ENCODE measurements at places on chromosomes 6 and 20.

DNA sequence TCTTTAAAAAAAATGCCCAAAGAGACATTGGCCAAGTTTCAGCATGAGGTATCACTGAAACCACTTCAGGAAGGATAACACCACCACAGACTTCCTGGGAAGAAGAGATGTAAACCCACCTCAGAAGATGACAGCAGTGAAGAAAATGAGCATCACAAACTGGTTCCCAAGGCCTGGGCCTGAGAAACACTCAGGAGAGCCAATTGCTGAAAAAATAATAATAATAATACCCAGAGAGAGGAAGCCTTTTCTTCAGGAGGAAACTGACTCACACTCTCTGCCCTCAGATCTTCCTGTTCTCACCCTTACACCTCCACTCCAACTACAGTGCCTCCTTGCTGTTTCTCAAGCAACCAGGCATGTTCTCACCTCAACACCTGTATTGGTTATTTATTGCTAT is 68.1 kb upstream of the MAFB start:
- no peak for DNase-seq

DNA sequence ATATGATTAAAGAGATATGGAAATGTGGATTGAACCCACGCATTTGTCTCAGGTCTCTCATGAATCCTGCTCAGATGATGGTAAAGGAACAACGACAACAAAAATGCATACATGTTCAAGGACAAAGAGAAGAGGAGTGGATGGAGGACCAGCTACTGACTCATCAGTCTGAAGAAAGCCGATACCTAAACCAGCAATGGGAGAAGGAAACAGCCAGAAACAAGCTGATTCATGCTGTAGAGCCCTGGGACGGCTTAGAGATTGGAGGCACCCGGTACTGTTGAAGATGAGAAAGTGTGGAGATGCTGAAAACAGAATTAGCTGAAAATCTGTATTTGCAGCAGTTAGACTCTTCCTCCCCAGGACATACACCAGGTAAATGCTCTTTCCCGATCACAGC is 14.4 kb upstream of the RIPPLY2 start:
- no peak for DNase-seq

DNA sequence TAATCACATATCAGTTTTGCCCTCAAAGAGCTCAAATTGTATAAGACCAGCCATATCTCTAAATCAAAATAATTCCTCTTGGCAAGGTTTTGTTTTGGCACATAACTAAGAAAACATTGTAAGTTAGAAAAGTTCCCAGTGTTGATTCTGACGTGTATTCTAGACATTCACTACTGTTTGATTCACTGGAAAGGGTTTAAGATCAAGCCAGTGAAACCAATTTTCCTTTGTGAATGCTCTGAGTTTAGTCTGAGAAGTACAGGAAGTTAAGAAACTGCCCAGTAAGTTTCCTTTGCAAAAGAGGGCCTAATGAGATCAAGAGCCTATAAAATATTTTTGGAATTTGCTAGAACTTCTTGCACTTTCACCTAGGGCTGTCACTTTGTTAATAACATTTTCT is 143.0 kb downstream of the FNDC1 start:
- no peak for DNase-seq

DNA sequence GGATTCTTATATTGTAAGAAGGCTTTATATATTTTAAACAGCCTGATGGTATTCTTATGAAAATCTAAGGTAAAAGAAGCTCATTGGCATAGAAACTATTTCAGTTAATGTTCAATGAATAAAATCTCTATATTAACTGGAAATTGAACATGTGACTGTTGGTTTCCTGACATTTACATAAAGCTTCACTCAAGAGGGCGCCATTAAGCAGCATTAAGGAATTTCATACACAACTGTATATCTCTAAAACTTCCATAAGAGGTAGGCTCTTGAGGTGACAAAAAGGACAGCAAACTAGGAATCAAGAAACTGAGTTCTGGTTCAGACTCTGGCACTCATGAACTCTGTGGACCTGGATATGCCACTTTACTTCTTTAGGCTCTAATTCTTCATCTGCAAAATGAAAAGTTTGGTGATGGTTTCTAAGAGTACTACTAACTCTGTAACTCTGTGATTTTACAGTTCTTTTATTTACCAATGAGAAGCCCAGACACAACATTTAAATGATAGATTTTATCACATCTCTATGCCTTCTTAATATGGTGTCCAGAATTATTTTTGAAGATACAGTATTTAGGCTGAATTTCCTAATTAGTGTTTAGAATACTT is 147.5 kb downstream of the FLRT3 start:
- peak; percentile 10 for DNase-seq

DNA sequence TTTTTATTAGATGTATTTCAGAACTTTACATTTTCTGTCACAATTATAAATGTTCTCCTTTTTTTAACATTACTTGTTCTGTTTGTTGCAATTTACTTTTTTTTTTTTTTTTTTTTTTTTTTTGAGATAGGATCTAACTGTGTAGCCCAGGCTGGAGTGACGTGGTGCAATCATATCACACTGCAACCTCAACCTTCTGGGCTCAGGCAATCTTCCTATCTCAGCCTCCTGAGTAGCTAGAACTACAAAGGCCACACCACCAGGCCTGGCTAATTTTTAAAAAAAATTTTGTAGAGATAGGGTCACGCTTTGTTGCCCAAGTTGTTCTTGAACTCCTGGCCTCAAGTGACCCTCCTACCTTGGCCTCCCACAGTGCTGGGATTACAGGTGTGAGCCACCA is 15.1 kb upstream of the MBOAT1 start:
- no peak for DNase-seq

- DNase-seq, result no peak
Measured at GRCh38 chr20:56872620-56873458, 243.7 kb downstream of the TFAP2C start.

DNA sequence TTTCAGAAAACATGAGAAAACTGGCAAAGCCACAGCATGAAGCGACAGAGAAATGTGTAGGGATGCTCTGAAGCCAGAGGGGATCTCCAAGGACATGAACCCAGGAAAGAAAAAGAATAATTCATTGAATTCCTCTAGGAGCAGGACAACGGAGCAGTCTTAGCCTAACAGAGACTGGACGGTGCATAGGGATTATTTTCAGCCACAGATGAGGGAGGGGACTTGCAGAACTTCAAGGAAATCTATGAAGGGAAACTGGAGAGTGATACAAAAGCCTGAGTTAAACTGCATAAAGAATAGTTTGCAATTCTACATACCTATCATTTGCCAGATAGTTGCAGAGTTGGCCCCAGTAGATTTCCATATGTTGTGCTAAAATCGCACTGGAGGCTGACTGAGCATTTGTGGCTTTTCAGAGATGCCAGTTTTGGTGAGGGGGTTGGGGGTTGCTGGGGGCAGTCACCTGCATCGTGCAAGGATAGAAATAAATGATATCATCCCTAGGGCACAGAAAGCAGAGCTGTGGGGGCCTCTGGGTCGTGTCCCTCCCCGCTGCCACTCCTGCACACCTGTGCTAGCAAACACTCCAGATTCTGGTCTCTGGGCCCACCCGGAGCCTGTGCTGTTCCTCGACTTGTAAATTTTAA is 443.2 kb upstream of the JARID2 start:
- DNase-seq, result no peak

DNA sequence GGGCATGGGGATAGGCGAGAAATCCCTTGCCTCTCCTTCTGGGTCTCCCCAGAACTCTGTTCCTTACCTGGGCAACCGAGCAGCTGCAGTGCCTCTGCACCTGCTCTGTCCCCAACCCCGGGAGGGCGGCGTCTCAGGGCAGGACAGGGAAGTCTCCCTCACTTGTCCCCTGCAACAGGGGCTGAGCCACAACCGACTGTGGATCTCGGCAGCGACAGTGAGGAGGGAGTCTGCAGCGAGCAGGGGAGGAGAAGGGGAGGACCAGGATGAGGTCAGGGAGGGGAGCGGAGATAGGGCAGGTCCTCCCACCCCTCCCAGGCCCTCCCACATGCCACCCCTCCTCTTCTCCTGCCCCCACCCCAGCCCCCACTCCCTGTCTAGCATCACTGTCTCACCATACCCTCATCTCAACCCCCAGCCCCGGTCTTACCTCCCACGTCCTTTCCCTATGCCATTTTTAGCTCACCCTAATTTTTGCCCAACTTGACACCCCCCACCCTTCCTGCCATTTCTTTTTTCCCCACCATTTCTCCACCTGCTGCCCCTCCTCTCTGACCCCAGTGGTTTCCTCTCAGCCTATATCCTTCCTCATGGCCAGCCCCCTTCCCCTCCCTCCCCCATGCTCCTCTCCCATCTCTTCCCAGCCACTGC is at the start of gene TNXB:
TSS of gene TNXB (minus strand) at position 225 of the 651 bp plus-strand sequence. CDS start 11,140 bp downstream, outside the sequence.
- DNase-seq, result no peak

GRCh38 chr6:112296122-112296521 is 41.8 kb upstream of the LAMA4 start:
- DNase-seq, result peak; percentile 67

DNA sequence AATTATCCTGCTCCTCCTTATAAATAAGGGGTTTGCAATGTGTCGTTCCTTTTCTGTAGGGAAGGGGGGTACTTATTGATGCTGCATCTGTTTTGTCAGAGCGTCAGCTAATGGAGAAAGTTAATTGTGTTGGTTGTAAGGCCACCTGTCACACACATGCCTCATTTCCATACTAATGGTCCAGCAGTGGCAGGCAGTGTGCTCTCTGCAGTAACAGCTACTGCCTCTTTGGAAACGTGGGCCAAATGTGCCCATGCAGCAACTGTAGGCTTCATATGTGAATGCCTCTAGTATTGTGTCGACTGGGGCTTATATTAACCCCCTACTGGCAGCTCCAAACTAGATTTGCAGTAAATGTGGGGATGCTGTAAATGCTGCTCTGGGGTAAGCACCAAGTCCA is 56.3 kb upstream of the OLIG3 start:
- no peak for DNase-seq

- DNase-seq, result no peak
Measured at GRCh38 chr6:35461270-35461669, 6.9 kb upstream of the RPL10A start.

DNA sequence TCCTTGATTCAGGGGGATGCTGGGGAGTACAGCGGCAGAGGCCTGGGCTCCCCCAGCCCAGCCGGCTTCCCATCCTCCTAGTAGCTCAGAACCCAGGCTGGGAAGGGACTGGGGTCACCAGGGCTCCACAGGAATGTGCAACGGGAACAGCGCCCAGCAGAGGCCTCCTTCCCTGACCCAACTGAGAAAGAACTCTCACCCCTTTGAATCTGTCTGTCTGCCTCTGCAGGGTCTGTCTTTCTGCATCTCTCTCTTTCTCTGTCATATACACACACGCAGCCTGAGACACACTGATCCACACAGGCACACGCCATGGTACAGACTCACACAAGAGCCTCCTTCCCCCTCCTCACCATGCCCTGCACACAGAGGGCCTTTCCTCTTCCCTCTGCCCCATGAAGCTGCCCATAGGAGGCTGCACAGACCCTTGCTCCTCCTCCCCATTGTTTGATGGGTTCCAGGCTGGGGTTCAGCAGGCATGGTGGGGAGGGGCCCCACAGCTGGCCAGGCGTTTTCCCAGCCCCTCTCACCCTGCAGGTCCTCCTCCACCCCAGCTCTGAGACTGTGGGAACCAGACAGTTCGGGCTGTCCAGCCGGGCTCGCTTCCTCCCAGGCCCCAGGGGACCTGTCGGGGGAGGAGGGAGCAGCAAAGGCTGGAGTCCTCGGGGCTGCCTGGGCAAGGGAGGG is 2.8 kb downstream of the FOXS1 start:
- peak; percentile 57 for DNase-seq

- no peak for DNase-seq
Measured at GRCh38 chr6:117985916-117986315, 78.9 kb downstream of the SLC35F1 start.

DNA sequence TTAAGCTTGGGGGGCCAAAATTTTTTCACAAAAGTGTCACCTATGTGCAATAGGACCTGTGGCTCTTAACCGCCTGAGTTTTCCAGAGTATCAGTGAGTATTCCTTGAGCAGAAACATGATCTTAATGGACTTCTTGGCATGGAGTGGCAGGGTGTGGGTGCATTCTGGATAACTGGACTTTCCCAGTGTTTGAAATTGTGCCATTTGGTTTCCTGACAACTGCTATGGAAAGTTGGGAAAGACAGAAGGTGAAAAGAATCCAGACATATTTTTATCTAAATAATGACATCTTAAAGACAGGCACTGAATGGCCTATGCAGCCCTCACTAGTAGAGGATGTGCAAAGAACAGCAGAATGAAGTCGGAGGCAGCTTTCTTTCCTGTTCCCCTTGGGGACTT is 34.3 kb upstream of the ADTRP start:
- DNase-seq, result no peak

GRCh38 chr6:31681135-31681671 is 336 bp upstream of the LY6G5C start:
- DNase-seq, result peak; percentile 67

DNA sequence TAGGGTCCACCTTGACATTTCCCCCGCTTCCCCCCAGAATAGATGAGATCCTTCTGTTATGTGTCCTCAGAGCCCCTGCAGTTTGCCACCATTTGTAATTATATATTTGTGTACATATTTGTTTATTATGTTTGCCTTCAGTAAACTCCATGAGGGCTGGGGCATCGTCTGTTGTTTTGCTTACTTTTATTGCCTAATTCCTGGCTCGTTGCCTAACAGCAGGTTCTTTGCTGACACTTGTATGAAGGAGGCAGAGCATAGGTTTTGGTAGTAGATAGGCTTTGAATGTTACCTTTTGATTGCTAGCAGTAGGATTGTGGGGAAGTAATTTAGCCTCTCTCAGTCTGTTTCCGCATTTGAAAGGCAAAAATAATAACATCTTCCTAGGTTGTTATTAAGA is 9.9 kb downstream of the MAP3K4 start:
- DNase-seq, result no peak

- DNase-seq, result no peak
Measured at GRCh38 chr6:108242721-108243120, 18.1 kb downstream of the SNX3 start.
